Esophagus squamous epithelium (tissue), 5 donors: ENCODE measurements at places on chromosomes 5 and 9.
A peak's percentile ranks its signal among the peaks of the same experiment; 100 is the strongest.

- DNase-seq, result no peak
Measured at GRCh38 chr5:53249529-53250200, 140.1 kb upstream of the MOCS2 start.

GRCh38 chr5:154333016-154333415, 112.8 kb upstream of the SAP30L start:
- DNase-seq, result no peak

GRCh38 chr5:161790926-161791325, 57.0 kb upstream of the GABRA1 start:
- DNase-seq, result no peak

- DNase-seq, result no peak
Measured at GRCh38 chr9:104362912-104363472, 141.1 kb upstream of the OR13F1 start.

GRCh38 chr5:60843936-60844905, at the start of gene ELOVL7:
Gene ELOVL7, minus strand, starts transcription at chr5:60844269. Its CDS starts 56,872 bp downstream, at chr5:60787397.
- DNase-seq, result no peak

- DNase-seq, result peak; percentile 39
Measured at GRCh38 chr9:127916720-127917581, at the start of gene ST6GALNAC4. Gene ST6GALNAC4, minus strand, starts transcription at chr9:127917041. Its CDS starts 622 bp downstream, at chr9:127916419.

DNA sequence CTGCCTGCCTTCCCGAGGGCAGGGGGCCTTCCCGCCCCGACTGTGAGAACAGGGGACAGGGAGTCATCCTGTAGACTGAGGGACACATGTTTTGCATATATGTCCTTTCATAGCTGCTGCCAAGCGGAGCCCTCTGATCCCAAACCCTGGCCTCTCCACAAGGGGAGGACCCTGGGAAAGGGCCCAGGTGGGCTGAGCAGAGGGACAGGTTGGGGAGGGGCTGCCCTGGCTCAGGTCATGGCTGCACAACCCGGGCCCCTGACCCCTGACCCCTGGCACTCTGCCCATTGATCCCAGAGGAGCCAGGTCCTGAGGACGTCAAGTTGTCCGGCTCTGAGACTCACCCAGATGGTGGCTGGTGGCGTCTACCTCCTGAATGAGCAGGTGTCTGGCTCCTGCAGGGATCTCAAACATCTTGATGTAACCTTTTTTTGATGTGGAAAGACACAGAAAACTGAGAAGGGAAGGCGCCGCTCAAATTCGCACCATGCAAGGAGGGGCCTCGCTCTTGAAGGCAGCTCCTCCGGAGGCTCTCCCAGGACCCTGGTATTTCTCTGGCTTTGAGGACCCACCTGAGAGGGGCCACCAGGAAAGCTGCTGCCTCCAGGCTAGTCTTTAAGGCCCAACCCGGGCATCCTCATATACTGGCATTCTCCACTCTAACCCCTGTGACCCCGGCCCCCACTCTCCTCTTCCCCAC, 71.9 kb downstream of the ZNF354C start:
- DNase-seq, result no peak

GRCh38 chr5:157215514-157216167, 35.0 kb downstream of the ITK start:
- DNase-seq, result no peak

DNA sequence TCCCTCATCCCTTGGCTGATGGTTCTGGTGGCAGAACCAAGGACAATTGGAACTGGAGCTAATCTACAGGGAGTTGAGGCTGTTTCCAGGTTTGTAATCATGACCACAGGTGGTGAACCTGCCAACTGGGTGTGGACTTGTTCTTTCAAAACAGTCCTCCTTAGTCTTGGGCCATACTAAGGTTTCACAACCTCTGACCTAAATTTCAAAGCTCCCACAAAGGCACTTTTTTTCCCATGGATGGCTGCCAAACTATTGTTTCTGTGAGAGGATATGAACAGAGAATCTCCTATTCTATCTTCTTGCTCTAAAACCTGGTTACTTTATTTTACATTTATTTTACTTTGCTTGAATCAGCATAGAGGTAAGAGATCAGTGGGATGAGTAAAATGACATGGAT, 106.5 kb upstream of the IZUMO3 start:
- no peak for DNase-seq

DNA sequence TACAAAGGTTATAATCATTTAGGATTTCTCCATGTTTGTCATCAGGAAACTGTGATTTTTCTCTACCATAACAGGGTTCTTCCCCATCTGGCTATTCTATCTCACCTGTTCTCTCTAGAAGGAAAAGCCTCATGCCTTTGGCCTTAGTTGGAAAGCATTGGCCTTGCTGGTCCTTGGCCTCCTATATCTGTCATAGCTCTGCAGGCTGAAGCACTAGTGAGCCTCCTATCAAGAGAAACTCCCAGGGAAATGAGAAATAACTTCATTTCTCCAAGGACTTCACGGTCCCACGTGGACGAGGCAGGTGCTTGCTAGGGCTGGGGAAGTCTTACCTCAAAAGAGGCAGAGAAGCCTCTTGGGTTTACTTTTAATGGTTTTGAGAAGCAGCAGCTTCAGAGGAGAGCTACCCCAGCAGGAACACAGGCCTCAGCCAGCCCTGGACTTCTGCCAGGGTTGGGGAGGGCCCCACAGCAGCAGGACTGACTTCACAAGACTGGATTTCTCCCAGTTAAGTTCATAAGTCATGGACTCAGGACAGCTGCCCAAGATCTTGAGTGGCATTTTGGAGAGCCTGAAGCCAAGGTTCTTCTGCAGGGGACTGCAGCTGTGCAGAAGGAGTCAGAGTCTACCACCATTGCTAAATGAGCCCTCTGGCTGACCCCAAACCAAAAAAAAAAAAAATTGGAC, 15.8 kb upstream of the PSAT1 start:
- DNase-seq, result no peak

- no peak for DNase-seq
Measured at GRCh38 chr5:124941051-124942049, 194.9 kb upstream of the ZNF608 start.

DNA sequence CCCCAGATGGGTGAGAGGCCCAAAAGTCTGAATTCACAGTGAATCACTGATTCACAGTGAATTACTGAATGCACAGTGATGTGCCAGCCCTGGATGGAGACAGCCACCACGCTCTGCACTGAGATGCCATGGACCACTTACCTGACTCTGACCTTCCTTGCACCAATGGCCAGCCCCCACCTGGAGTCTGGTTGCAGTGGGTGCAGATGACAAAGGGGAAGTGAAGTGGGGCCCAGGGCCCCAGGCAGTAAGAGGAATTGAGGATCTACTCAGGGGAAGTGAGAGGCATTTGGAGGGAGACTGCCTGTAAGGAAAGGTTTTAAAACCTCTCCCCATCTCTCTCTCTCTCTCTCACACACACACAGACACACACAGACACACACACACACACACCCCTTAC, 412.1 kb downstream of the CYLC2 start:
- no peak for DNase-seq

- DNase-seq, result no peak
Measured at GRCh38 chr5:1974501-1975405, 92.0 kb upstream of the IRX4 start.

GRCh38 chr9:34686732-34687131, 4.3 kb downstream of the CCL19 start:
- no peak for DNase-seq

DNA sequence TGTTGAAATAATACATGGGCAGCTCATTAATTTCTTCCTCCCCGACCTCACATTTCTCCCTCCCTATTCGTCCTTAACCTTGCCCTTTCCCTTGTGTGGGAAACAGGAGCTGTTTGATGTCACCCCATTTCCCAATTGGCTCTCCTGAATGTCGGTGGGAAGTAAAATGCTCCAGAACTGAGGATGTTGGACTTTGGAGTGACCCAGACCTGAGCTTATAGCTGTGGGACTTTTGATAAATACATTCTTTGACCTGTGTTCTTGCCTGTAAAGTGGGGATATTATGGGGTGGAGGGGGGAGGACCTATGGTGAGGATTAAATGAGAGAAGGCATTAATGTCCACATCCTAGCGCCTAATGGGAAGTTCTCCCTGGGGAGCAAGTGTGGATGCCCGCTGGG, 91.3 kb downstream of the ZNF618 start:
- DNase-seq, result no peak

DNA sequence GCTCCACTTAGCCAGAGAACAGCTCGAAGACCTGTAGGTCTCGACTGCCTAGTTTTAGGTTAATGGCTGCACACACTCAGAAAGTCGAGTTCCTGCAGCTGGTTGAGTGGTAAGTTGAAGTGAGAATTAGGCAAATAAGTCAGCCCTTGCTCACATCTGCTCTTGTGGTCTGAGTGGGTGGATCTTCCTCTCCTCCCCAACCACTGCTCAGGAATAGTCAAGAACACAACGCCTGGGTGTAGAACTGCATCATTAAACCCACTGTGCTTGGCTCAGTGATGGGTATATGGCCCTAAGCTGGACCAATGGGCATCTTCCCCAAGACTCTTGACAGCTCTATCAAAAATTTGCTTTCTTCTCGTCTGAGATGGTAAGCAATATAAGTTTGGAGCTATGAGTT, 20.9 kb upstream of the ADAM19 start:
- DNase-seq, result no peak

DNA sequence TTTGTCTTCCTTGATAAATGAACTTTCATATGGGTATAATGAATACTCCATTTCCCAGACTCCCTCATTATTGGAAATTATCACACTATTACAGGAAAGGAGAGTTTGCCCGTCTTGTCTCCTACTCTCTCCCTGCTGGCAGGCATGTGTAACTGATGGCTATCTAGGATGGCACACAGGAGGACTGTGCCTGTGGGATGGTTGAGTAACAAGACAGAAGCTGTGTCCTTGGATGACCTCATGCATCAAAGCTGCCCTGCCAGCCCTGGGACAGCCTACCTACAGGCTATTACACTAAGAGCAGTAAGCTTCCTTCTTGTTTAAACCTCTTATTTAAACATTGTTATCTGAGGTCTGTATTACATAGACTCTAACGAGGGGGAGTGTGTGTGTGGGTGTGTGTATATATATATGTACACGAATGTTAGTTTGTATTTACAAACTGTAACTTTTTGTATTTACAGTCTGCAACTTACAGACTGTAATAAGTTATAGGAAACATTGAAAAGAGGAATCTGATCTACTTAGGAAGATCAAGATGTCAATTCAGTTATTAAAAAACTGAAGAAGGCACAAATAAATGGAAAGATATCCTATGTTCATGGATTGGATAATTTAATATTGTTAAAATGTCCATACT, 247.6 kb upstream of the ACO1 start:
- no peak for DNase-seq

DNA sequence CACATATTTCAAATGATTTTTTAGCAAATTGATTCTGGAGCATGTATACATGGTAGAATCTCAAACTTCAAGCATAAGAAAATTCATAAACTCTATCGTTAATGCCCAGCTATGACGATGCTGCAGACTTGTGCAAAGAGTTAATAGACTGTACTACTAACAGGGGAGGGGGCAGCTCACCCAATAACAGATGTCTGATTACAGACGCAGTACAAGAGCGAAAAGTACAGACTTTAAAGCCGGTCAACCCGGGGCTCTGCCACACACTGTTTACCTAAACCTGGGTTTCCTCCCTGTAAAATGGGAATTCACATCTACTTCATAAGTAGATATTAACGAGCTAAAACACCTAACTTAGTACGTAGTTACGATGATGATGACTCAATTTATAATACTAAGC, 651 bp downstream of the TRIM23 start:
- no peak for DNase-seq

- DNase-seq, result no peak
Measured at GRCh38 chr5:133842846-133843611, 125.4 kb downstream of the C5orf15 start.

DNA sequence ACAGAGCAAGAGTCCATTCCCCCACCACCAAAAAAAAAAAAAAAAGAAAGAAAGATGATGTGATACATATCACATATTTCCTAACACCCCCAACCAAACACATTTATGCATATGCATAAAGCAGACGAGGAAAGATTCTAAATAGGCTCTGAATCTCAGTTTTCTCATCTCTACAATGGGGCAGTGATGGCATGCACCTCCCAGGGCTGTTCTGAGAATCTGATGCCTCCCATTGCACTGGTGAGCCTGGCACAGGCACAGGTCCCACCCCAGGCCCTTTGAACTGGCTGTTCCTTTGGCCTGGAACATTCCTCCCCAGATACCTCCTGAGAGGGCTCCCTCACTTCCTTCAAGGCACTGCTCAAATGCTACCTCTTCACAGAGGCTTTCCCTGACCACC, 116.5 kb downstream of the C9orf50 start:
- DNase-seq, result no peak

GRCh38 chr5:93078082-93079038, 502.7 kb downstream of the NR2F1-AS1 start:
- DNase-seq, result no peak

- DNase-seq, result no peak
Measured at GRCh38 chr9:88544245-88544644, 9.3 kb downstream of the NXNL2 start.

DNA sequence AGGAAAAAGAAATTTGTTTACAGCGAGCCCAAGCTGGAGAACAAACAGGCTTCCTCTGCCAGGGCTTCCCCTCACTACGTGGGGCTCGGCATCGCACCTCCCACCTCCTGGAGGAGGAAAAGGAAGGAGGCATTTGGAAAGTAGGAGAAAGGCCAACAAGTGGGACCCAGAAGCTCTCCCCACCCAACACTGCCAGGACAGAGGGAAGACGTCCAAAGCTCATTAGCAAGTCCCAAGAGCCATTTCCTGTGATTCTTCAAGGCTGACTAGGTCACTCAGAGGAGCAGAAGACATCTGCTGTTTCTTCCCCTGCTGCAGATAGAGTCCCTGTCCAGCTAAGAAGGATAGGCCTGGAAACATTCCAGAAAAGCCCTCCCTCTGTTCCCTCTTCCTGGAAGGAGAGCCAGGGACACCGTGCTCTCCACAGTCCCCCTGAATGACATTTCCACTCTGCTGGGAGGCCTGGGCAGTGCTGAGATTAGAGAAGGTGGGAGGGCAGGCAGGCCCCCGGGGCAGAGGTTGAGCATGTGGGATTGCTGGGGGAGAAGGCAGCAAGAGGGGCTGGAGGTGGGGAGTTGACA, 57.0 kb upstream of the NEURL1B start:
- no peak for DNase-seq

DNA sequence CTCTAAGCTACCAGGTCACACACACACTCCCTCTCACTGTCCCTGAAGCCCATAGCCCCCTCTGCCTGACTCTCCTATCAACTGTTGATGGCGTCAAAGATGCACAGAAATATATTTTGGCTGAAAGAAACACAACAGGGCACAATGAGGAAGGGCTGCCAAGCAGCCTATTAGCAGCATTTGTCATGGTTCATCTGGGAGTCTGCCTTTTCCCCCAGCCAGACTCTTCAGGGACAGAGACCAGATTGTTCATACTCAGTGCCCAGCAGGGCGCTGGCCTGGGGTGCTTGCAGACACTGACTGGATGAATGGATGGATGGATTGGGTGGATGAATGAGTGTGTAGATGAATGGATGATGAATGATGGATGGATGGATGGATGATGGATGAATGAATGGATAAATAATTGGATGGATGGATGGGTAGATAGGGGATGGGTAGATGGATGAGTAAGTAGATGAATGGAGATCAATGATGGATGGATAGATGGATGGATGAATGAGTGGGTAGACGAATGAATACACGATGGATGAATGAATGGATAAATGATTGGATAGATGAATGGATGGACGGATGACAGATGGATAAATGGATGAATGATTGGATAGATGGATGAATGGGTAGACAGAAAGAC, 90.5 kb downstream of the ADAMTS2 start:
- no peak for DNase-seq
